ENCODE measurements at places on chromosomes 2 and 18.
A peak's percentile ranks its signal among the peaks of the same experiment; 100 is the strongest.

- peaks cover 54% of the 10 kb centered on the region for H3K36me3 ChIP-seq
- no peaks in the 10 kb centered on the region for H3K27me3 ChIP-seq
- peaks cover 44% of the 10 kb centered on the region for H3K4me1 ChIP-seq
- H3K4me3 ChIP-seq, result peak overlapping the region; percentile 90
- H3K27ac ChIP-seq, result peak overlapping the region; percentile 96
- no peak for ATAC-seq
Measured at GRCh38 chr2:197307236-197307932, 3.2 kb downstream of the ANKRD44 start.

GRCh38 chr2:120132190-120132589, 91.0 kb downstream of the TMEM185B start:
- H3K27me3 ChIP-seq, result no peaks in the 10 kb centered on the region
- H3K36me3 ChIP-seq, result peaks cover 14% of the 10 kb centered on the region
- no peak for ATAC-seq
- H3K4me3 ChIP-seq, result no peak overlapping the region
- H3K4me1 ChIP-seq, result no peaks in the 10 kb centered on the region
- no peak overlapping the region for H3K27ac ChIP-seq

DNA sequence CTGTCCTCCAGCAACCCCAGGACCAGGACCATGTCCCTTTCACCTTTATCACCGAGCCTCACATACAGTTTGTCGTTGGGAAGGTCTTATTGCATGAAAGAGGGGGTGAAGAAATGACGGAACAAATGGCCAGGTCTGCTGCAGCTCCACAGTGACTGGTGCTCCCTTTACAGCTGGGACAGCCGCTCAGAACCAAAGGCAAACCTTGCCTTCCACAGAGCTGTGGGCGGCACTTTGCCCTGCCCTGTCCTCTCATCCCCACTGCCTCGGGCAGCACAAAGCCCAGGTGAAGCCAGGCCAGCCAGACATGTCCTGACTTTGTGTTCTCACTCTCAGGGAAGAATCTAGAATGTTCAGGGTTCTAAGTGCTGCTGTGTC, 961 bp downstream of the GPR55 start:
- peaks cover 42% of the 10 kb centered on the region for H3K4me1 ChIP-seq
- H3K4me3 ChIP-seq, result peak overlapping the region; percentile 81
- ATAC-seq, result peak; percentile 1
- H3K27me3 ChIP-seq, result no peaks in the 10 kb centered on the region
- peaks cover 17% of the 10 kb centered on the region for H3K36me3 ChIP-seq

DNA sequence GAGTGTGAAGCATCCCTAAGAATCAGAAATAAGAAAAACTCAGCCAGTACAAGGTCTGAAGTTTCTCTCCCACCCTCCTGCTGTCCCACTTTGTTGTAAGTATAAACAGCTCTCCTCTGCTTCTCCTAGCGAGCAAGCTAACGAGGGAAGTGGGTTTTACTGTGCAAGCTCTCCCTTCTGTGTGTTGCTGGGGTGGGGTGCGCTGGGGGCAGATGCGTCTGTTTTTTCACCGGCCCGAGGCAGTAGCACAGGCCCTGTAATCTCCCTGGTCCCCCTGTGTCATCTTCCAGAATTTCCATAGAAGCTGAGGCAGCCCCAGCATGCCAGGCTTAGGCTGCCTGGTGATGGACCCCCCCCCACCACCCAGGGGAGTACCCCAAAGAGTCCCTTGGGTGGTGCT, 9.4 kb upstream of the CXCR4 start:
- no peaks in the 10 kb centered on the region for H3K27me3 ChIP-seq
- ATAC-seq, result no peak
- no peak overlapping the region for H3K4me3 ChIP-seq
- H3K27ac ChIP-seq, result no peak overlapping the region
- peaks cover 40% of the 10 kb centered on the region for H3K4me1 ChIP-seq
